Stimulated activated CD4-positive, alpha-beta T cell treated with anti-CD3 and anti-CD28 coated beads, Interleukin-2, amount 100 ng/mL, for 24 hours (primary cell): ENCODE measurements at places on chromosomes 4 and X.

GRCh38 chrX:13579661-13580060 is 10.3 kb downstream of the EGFL6 start:
- no peak for DNase-seq

- no peak for DNase-seq
These were observed 61.8 kb downstream of the CLNK start for GRCh38 chr4:10622728-10623127.

- DNase-seq: no peak
These were observed 526.5 kb downstream of the TRIML1 start for GRCh38 chr4:188665491-188666457.

GRCh38 chr4:22129454-22130029 is 181.0 kb upstream of the KCNIP4 start:
- peak; percentile 17 for DNase-seq

- DNase-seq: no peak
These were observed 516.8 kb upstream of the ADGRL3 start for GRCh38 chr4:60683357-60683756.

DNA sequence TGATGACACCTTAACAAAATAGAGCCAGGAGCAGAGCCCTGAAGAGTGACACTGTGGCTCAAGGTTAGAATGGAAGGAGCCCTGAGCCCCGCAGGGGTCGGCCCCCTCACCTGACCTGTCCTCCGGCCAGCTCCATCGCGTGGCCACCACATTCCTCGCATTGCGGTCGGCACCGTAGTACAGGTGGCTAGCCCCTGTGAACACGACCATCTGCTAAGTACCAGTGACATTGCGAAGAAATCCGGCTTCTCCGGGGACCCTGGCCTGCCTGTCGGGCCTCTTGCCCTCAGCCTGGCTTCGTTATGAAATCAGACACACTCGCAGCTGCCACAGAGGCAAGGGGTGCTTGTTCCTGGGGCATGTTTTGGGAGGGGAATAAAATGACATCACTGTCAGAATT is 179.0 kb downstream of the AFAP1 start:
- no peak for DNase-seq

DNA sequence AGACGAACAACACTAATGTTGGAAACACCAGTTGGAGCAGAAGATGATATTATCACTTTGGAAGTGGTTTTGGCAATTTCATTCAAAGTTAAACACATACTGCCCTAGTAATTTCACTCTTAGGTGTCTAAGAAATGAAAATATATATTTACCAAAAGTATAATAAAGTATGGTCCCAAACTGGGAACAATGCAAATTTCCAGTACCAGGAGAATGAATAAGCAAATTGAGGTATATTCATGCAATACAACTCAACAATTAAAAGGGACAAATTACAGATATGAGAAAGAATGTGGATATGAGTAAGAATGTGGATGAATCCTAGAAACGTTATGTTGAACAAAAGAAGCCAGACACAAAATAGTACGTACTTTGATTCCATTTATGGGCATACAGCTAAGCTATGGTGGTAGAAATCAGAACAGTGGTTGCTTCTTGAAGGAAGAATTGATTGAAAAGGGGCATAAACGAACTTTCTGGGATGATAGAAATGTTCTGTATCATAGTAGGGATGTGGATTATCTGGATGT is 10.0 kb downstream of the ELMOD2 start:
- no peak for DNase-seq

GRCh38 chr4:22385611-22386011 is 130.3 kb downstream of the ADGRA3 start:
- no peak for DNase-seq

GRCh38 chrX:40467454-40467853 is 113.3 kb upstream of the ATP6AP2 start:
- no peak for DNase-seq

DNA sequence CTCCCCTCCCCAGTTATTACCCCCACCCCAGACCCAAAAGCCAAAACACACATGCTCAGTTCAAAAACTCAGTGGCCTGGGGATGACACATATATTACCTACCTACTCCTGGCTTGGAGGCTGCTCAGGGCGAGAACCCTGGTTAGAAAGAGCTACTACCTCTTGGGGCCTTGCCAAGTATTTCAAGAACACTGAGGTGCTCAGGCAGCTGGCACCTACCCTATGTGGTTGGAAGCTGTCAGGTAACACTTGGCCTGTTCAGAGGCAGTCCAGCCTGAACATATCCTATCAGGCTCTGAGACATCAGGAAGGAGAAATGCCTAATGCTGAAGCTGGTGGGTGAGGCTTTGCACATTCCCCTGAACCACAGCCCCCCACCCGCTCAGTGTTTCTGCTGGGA is 4.9 kb downstream of the BCAP31 start:
- DNase-seq: no peak

DNA sequence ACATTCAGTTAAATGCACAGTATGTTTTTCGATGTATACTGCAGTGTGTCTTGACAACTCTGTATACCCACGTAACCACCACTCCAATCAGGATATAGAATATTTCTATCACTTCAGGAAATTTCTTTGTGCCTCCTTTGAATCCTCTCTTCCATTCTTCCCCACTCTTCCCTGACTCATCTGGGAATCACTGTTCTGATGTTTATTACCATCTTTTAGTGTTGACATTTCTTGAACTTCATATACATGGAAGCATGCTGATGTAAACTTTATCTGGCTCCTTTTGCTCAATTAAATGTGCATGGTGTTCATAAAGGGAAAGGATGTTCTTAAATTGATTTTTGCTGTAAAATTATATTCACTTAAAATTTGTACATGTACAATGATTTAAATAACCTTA is 319.9 kb downstream of the PCDH7 start:
- no peak for DNase-seq

- DNase-seq: no peak
These were observed 65.3 kb downstream of the EGF start for GRCh38 chr4:109977854-109978501.

DNA sequence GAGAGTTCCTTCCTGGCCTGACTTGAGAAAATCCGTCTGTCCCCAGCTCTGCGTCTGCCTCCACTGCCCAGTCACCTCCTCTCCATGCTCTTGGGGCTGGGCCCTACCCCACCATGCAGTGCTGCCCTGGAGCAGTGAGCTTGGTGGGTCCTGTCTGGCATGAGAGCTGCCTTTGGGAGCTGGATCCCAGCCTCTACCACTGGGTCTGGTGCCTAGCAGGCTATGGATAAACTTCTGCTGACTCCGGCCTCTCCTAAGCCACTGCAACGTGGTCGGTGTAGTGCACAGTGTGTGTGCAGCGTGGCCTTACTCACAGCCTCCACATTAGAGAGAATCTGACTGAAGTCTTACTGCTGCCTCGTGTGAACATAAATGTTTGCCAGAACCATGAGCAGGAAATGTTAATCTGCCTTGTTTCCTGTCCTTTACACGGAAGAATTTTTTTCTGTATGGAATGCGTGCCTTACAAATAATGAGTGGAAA is 47.6 kb downstream of the HTT start:
- DNase-seq: no peak

GRCh38 chr4:183383606-183384005 is 60.8 kb upstream of the CDKN2AIP start:
- DNase-seq: no peak

- DNase-seq: no peak
These were observed 417.7 kb downstream of the MAPK10 start for GRCh38 chr4:85942107-85942506.

DNA sequence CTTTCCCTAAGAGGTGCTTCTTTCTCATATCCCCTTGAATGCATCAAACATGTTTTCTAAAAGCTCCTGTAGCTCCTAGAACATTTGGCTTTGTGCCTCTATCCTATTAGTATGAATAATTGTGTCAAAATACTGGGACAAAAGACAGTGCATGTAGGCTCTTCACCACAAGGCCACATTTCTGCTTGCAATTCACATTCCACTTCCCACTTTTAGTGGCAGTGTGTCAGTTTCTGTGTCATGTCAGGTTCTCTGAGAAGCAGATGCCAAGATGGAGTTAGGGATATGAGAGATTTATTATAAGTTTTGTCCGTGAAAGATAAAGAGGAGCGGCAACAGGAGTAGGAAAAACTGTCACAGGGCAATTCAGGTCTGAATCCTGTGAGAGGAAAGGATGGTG is 61.3 kb upstream of the GPRIN3 start:
- no peak for DNase-seq

DNA sequence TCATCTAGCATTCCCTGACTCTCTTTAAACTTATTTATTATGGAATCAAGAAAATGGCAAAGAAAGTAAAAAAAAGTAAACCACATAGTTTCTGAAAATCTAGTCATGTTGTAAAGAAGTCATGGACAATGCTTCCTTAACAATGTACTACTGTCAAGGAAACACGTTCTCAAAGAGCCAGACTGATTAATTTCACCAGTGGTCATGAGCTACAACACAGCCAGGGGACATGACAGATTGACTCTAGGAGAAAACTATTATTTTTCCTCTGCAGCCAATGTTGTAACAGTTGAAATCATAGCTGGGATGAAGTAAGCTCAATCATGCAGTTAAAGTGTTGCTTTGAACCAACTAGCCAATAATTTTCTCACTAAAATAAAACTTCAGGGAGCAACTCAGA is 109.2 kb downstream of the MAPK10 start:
- no peak for DNase-seq

GRCh38 chrX:21158678-21159077 is 215.5 kb upstream of the CNKSR2 start:
- no peak for DNase-seq

DNA sequence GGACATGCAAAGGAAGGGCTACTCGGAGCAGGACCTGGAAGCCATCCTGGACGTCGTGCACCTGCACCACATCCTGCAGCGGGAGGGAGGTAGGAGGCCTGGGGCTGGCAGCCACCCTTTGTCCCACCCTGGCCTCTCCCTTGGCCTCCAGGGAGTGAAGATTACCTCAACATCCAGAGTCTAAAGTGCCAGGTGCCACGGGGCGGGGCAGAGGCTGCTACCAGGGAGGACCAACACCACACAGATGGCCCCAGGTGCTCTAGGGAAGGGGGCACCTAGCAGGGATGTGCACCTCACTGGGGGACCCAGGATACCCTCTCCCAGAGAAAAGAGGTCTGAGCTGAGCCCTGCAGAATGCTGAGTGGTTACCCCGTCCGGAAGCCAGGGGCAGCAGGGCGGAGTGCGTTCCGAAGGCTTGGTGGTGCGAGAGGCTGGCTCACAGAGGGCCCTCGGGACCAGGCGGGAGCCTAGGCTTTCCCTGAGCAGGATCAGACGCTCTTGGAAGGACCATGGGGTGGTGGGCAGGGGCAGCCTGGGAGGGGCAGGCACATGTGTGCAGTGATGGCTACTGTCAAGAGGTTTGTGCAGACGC is 16.1 kb downstream of the ABCD1 start:
- DNase-seq: no peak

DNA sequence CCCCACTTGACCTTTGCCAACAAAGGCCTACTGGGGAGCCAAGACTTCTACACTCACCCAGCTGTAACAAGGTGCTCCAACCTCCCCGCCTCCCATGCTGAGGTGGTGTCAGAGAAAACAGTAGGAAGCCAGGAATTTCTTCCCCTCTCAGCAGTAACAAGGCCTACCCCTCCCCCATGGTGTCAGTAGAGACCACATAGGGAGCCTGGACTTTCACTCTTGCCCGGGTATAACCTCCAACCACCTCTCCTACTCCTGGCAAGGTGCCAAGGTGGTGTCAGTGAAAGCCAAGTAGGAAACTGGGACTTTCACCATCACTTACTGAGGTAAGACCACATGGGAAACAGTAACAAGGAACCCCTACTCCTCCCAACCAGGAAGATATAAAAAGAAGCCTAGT is 93.1 kb downstream of the SLC16A2 start:
- DNase-seq: no peak

DNA sequence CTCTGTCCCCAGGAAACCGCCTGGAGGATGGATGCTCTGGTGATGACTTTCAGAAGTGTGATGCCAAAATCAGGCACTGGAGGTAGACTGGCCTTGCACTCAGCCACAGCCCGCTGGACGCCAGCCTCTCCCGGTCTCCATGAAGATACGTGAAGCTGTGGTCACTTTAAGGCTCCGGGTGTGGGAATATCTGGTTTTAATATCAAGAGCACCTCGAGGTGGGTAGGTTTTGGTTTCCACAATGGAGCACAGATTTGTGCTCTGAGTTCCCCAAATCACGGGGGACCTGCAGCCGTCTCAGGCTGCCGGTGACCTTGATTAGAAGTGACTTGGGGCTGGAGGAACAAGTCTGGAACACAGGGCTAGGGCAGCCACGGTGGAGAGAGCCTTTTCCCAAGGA is 6.8 kb upstream of the HMX1 start:
- no peak for DNase-seq

DNA sequence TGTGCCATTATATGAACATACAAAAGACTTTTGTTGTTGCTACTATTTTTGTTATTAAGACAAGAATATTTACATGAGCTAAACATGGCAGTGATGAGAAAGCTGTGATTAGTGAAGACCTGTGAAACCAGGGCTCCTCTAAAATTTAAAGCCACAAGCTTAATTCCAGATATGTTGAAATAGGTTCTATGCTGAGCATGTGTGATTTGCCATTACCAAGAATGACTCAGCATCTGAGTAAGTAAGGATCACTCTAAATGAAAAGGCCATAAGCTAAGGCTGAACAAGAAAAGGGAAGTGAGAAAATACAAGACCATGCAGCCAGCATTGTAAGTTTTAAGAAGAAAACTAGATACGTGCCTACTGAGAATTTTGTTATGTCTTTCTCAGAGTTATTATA is 75.9 kb upstream of the CAMK2D start:
- no peak for DNase-seq
